ENCODE measurements at places on chromosomes 6 and 20. TPM values are rescaled to one million over a fixed set of nuclear protein-coding genes. Genes with fewer than 3 reads are reported as not detected.
A peak's percentile ranks its signal among the peaks of the same experiment; 100 is the strongest.

- DNase-seq: no peak
Measured at GRCh38 chr6:100751590-100751989, 129.5 kb downstream of the ASCC3 start.

- DNase-seq: no peak
Measured at GRCh38 chr20:12072221-12072953, 154.7 kb downstream of the BTBD3 start.

DNA sequence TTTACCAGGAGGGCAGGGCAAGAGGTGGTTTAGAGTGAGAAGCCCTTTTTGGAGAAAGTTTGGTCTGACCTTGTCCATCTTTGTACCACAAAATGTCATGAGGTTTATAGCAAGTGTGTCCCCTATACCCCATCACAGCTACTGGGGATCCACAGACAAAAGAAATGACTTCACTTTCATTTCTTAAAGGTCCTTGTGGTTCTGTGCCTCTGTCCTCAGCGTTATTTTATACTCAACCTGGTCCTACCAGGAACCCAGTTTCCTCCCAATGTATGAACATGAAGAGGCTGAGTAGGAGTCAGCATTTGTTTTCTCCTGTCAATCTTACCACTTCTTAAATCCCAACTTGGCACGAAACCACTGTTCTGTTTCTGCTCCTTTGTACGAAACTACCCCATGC is 157.6 kb downstream of the NFATC2 start:
- DNase-seq: no peak

DNA sequence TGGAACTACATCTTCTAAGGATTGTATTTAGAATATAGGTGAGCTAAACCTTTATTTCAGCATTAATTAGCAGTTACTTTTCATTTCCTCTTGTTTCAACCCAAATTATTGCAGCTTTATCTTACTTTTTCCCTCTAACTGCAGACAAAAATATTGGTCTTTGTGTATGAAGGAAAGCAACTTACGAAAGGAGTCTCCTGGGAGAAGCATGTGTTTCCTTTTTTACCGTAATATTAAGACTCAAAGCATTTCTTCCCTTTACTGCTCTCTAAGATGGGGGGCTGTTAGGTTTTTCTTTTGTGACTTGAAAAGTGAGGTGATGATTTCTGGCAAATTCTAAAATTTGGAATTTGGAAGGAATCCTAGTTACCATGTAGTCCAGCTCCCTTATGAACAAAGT is 111.0 kb downstream of the TCP11 start:
- no peak for DNase-seq

GRCh38 chr20:6045566-6045965 is 8.3 kb downstream of the LRRN4 start:
- peak; percentile 46 for DNase-seq

- DNase-seq: no peak
Measured at GRCh38 chr6:155970876-155971708, 515.5 kb upstream of the NOX3 start.

The MYLK2 gene
- total RNA-seq: not detected

The MYL9 gene
- total RNA-seq: 172 TPM

The TJAP1 gene
- total RNA-seq: 17.7 TPM

Data from GM23248 (cell line).